ENCODE measurements at places on chromosomes 13 and 19.

DNA sequence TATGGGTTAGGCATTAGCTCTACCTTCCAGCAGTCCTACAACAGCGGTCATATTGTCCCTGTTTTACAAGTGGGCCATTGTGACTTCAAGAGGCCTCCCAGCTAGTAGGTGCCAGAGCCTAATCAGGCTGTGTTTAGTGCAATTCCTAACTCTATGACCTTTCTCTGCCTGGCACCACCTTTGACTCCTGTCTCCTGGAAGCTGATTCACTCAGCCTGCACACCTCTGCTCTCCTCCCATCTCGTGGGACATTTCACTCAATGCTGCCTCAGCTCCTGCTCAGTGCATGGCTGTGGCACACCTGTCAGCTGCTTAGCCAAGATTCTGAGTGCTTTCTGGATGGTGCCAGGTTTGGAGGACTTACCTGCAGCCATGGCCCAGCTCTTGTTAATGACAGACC lies 9.5 kb upstream of the GJB6 start:
- no peak for DNase-seq

- DNase-seq = no peak
Observed at GRCh38 chr13:95075506-95075905, 225.7 kb downstream of the ABCC4 start.

DNA sequence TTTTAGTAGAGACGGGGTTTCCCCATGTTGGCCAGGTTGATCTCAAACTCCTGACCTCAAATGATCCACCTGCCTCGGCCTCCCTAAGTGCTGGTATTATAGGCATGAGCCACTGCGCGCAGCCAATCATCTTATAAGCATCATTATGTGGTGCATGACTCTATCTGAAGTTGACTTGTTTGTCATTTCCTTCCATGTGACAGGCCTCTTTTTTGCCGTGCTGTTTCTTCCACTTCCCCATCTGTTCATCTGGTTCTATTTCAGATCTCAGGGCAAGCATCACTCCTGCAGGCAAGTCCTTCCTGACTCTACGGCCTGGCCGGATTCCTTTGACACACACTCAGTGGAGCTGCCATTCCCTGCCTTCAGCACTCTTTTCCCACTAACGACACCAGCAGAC lies 15.2 kb downstream of the COL5A3 start:
- DNase-seq = no peak

GRCh38 chr19:6425732-6426620 lies 1.4 kb upstream of the KHSRP start:
- no peak for DNase-seq

DNA sequence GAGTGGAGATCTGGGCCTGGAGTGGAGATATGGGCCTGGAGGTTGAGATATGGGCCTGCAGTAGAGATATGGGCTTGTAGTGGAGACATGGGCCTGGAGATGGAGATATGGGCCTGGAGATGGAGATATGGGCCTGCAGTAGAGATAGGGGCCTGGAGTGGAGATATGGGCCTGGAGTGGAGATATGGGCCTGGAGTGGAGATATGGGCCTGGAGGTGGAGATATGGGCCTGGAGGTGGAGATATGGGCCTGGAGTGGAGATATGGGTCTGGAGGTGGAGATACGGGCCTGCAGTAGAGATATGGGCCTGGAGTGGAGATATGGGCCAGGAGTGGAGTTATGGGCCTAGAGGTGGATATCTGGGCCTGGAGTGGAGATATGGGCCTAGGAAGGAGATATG lies 402 bp downstream of the KIR2DL3 start:
- no peak for DNase-seq

GRCh38 chr13:39510316-39510695 lies 92.7 kb downstream of the LHFPL6 start:
- DNase-seq = no peak

DNA sequence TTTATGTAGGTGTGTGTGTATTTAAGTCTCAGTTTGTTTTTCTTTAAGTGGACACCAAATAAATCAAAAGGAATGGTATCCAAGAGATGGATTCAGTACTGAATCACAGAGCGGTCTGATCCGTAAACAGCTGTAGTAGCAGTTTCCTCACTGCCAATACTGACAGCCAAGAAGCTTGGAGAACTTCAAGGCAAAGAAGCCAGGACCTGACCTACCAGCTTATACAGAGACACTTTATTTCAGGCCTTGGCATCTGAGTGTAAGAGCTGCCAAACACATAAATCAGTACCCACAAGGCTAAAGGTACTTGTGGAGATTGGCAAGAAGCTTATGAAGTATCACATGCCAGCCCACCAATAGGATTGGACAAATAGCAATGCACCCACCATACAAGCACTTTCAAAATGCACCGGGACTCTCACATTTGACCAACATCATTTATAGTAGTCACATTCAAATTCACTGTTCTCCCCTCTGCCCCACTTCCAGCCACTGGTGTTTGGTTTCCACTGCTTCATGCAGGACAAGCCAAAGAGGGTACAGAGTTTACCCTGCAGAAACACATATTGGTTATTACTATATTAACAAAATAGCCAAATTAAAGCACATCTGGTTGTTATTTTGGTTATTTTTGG lies 357.9 kb downstream of the KLF12 start:
- DNase-seq = peak; percentile 74

- no peak for DNase-seq
Observed at GRCh38 chr19:44876930-44877535, 14.0 kb upstream of the TOMM40 start.

- peak; percentile 62 for DNase-seq
Observed at GRCh38 chr19:33143897-33144405, 12.0 kb downstream of the WDR88 start.

- no peak for DNase-seq
Observed at GRCh38 chr19:3983936-3984583, 1.2 kb downstream of the EEF2 start.

- DNase-seq = no peak
Observed at GRCh38 chr13:29648760-29649159, 53.3 kb upstream of the SLC7A1 start.

GRCh38 chr13:30255696-30256095 lies 51.7 kb downstream of the KATNAL1 start:
- no peak for DNase-seq

- DNase-seq = no peak
Observed at GRCh38 chr13:99009987-99010551, 32.2 kb upstream of the DOCK9 start.

- DNase-seq = no peak
Observed at GRCh38 chr13:113746143-113746525, 12.9 kb upstream of the TMEM255B start.

DNA sequence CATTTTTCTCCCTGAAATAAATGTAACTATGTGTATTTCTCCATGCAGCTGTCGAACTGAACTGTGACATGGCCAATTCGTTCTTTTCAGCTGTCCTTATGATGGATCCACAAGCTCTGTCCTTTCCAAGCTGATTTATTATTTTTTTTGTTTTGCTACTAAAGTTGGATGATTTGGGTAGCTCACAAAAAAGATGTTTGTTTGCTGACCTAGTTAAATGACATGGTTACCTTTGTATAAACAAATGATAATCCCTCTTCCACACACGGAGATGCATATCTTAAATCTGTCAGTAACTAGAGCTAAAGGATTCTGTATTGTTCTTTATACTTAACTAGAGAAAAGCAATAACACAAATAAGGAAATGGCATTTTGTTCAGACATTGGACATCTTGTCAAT lies 884.3 kb upstream of the PCDH20 start:
- DNase-seq = peak; percentile 26

DNA sequence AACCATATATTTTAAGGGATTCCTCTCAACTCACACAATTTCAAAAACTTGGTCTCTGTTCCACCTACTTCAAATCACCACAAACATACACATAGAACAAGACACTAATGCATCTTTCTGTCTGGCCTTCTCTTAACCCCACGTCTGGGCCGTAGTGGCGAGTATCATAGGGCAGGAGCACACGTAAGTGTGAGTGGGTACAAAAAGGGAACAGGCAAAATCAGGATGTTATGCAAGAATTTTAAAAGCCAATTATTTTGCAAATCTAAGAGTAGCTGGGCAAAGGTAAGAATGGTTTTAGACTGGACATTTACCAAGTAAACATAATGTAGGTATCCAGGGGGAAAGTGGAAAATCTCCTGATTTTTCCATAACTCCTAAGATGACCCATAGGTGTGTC lies 35.1 kb downstream of the MTMR6 start:
- no peak for DNase-seq

- no peak for DNase-seq
Observed at GRCh38 chr19:46950526-46951170, 69.0 kb upstream of the NPAS1 start.

GRCh38 chr19:13064092-13064489 lies 38.6 kb downstream of the LYL1 start:
- DNase-seq = no peak

GRCh38 chr13:30770929-30771328 lies 35.6 kb downstream of the ALOX5AP start:
- DNase-seq = no peak

GRCh38 chr19:54473892-54474372 lies 836 bp upstream of the CDC42EP5 start:
- no peak for DNase-seq

DNA sequence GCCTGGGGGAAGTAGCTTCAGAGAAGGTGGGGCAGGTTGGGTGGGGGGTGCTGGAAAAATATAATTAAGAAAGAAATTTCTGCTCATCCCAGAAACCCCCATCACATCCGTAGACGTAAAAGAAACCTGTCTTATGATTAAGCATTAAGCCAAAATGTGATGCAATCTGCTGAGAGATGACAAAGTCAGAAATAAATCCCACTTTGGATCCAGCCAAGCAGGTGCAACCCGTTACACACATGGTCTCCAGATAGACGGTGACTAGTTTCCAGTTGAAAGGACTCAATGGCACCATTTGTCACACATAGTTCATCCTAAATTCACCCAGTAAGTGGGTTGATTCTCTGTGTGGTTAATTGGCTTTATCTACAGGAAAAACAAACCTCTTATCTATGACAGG lies 34.1 kb downstream of the PSG5 start:
- DNase-seq = no peak

GRCh38 chr19:10882108-10882457 lies 10.7 kb downstream of the CARM1 start:
- no peak for DNase-seq

GRCh38 chr19:1763648-1764639 lies 10.6 kb downstream of the ONECUT3 start:
- DNase-seq = no peak

GRCh38 chr19:48926909-48927308 lies 6.6 kb upstream of the DHDH start:
- DNase-seq = peak; percentile 63

GRCh38 chr13:76271728-76272232 lies 614.4 kb downstream of the KCTD12 start:
- no peak for DNase-seq

GRCh38 chr13:27960362-27961226 lies 8.5 kb downstream of the CDX2 start:
- DNase-seq = no peak

DNA sequence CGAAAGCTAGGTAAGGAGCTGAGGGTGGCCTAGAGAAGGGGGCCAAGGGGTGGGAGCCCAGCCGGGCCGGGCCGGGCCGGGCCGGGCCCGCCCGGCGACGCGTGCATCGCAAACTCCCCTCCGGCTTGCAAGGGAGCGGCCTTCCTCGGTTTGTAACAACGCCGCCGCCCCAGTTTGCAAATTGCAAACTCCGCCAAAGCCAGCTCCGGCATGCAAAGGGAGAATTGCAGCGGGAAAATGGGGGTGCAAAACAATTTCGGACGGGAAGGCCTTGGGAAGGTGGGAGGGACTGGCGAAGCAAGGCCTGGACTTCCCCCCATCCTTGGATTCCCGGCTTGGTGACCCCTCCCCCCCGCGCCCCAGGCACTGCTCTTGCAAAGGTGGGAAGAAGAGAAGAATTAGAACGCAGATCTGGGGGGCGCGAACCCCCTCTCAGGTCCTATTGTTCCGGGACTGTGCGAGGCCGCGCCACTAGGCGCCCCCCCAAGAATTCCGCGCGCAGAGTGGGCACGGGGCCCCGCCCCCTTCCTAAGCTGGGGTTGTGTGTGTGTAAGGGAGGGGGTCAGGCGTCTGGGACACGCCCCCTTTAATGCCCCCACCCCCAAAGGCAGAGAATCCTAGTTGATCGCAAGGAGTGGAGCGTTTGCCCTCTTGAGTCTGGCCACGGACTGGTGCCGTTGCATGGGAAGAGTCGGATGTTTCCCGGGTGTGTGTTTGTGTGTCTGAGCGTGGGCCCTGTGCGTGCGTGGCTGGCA lies 926 bp downstream of the PRR12 start:
- no peak for DNase-seq

GRCh38 chr19:15417699-15418098 lies 1.1 kb downstream of the AKAP8L start:
- DNase-seq = no peak

GRCh38 chr19:4400135-4400936 lies at the start of gene SH3GL1:
Gene SH3GL1 (minus strand): TSS chr19:4400547. CDS start chr19:4400368, 179 bp downstream.
- peak; percentile 97 for DNase-seq

DNA sequence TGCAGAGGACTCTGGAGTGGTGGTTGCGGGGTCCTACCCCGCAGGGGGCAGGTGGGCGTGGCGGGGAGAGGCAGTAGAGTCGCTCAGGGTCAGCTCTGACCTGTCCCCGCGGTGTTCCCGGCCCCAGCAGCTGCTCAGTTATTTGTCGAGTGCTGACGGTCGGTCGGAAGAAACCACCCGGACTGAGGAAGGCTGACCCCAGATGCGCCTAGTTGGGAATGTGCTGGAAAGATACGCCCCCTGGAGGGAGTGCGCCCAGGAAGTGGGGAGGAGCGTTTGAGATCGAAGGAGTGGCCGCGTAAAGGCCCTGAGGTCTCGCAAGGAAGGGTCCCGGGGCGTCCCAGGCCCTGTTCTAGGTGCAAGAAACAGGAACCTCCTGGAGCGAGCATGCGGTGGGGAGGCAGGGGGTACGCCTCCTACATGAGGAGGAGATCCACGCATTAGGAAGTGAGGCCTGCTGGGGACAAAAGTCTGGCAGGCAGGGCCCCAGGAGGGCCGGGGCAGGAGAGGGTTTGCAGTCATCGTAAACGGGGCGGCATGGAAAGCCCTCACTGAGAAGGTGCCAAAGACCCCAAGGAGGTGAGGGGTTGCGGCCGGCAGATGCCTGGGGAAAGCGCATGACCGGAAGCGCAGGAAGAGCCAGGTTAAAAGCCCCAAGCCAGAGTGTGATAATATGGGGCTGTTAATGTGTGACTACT lies 9.2 kb downstream of the CCDC8 start:
- no peak for DNase-seq

DNA sequence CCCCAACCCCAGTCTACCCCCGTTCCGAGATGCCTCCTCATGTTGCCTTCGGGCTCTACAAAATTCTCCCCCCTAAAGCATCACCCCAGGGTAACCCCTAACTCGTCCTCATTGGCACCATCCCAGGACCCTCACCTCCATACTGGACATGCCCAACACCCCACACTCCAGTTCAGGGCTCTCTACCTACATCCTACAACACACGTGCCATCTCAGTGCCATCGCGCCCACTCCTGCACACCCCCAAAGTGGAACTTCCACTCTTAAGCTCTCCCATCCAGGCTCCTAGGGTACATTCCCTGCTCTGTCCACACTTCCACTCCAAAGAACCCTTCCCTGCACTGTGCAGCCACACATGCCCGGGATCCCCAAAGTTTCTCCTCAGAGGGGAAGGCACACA lies 827 bp upstream of the FKRP start:
- no peak for DNase-seq

- peak; percentile 86 for DNase-seq
Observed at GRCh38 chr19:10424011-10424637, 3.8 kb downstream of the PDE4A start.

GRCh38 chr13:78806457-78806856 lies 147.5 kb upstream of the OBI1 start:
- DNase-seq = no peak

- DNase-seq = no peak
Observed at GRCh38 chr13:112124141-112124540, 57.2 kb downstream of the SOX1 start.
